ENCODE measurements at places on chromosomes 2 and 18.

GRCh38 chr2:226180281-226180884 lies 619.2 kb downstream of the IRS1 start:
- no peak for DNase-seq

GRCh38 chr2:83224591-83225200 lies 1234.4 kb downstream of the SUCLG1 start:
- DNase-seq: no peak

GRCh38 chr2:36351736-36352349 lies 3.7 kb upstream of the CRIM1 start:
- peak; percentile 48 for DNase-seq

DNA sequence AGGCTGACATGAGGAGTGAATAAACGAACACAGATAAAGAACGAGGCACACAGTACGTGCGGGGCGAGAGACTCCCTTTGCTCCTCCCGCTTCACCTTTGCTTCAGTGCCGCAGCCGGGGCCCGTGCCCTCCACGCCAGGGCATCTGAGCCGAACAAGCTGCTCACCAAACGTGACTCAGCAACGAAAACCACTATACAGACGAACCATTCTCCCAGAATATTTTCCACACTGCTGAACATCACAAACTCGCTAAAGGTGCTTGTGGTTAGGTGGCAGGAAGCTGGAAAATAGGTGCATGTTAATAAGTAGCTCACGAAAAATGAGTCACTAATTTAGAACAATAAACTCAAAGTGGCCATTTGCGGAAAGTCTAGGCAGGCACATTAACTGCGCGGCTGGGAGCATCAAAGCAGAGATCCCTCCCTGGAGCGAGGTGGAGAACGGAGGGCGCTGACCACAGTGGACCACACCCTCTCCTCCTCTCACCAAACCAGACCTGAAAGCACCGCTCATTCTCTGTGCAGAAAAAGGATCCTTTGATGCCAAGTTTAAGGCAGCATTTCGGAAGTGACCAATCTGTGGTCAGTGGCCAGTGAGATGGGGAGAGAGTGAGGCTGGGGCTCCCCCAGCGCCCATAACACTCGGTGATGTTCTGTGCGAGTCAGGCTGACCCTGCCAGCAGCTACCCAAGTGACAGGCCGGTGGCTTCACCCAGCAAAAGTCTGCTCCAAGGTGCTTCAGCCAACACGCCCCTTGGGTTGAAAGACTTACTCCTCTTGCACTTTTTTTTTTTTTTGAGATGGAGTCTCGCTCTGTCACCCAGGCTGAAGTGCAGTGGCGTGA lies 153.2 kb downstream of the HDAC4 start:
- no peak for DNase-seq

DNA sequence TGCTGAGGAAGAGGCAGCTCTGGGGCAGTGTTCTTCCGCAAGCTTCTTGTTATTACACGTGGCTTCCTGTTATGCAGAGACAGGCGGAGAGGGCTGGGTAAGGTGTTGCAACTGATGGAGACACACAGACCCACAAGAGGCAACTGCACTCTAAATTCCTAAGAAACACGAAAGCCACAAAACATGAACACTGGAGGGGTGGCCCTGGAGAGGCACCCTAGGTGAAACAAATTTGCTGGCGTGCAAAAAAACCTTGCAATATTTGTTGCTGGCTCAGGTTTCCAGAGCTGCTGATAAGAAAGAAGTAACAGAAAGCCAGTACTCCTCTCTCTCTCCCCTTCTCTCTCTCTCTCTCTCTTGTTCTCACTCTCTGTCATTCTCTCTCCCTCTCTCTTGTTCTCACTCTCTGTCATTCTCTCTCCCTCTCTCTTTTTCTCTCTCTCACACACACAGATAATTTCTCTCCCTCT lies 31.8 kb downstream of the ARHGAP25 start:
- peak; percentile 76 for DNase-seq

GRCh38 chr2:163878718-163879117 lies 142.9 kb upstream of the FIGN start:
- no peak for DNase-seq

- DNase-seq: no peak
Measured at GRCh38 chr2:26281226-26281625, 36.5 kb downstream of the HADHB start.

DNA sequence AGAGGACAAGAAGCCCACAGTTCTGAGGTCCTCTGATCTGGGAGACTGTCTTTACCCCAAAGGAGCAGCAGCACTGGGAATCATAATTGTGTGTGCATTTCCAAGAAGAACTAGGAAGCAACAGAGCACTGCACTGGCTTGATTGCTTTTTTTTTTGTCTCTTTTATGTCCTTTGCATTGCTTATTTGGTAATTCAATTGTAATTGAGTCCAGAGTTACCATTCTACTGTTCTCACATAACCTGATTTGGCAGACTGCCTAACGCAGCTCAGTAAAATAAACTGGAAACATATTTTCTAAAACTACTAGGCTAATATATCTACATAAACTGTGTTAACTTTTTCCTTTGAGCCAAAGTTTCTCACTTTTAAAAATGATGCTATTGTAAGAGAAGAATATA lies 190.3 kb upstream of the SLC8A1 start:
- no peak for DNase-seq

DNA sequence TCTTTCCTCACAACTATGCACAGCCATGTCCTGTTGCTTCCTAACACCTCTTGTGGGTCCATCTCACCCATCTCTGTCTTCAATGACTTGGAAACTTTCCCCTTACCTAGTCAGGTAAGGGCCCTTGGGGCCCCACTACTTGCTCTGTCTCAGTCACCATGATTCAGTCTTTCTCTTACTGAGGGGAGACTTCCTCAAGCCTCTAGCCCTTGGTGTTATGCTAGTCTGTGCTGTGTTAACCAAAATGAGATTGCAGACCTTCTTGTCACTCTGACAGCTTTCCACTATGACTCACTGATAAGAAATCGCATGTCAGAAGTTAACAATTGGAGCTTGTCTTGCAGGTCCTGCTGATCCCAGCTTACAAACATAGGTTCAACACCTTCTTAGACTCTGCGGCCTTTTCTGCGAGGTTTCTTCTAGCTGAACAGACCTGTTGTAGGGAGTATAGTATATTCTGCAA lies 65.3 kb downstream of the WDR75 start:
- DNase-seq: no peak

- DNase-seq: no peak
Measured at GRCh38 chr18:45839414-45840395, 14.2 kb downstream of the SIGLEC15 start.

GRCh38 chr18:25825056-25825455 lies 265.4 kb downstream of the SS18 start:
- no peak for DNase-seq

GRCh38 chr2:64626963-64627760 lies 26.6 kb downstream of the SERTAD2 start:
- no peak for DNase-seq

DNA sequence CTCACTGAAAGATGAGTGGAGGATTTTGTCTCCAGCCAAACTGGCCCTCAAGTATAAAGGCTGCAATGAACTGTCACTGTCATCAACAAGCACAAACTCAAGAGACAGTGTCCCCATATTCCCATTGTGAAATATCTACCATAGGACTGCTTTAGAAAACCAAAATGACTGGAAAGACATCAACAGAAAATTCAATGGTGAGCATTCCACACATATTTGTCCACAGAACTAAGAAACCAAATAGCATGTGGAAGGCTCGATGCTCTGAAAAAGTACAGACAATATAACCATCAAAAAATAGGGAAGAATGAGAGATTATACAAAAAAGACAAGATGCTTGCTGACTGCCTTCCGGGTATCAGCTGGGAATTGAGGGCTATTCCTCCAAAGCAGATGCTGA lies 37.6 kb downstream of the TGFBRAP1 start:
- DNase-seq: no peak

All from bone marrow (tissue), 2 donors.